ENCODE measurements at places on chromosomes 3 and 15.

DNA sequence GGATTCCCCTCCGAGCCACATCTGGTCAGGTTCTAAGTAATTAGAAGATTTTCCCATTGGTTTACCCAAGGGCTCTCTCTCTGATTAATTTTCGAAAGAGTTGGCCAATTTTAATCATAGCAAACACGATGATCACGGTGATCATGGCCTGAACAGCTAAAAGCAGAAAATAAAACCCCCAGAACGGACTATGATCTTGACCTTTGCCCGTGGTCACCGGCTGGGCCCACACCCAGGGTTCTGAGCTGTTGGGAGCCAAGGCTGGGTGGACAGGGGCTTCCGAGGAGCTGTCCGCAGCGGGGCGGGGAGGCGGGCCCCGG lies 2.6 kb downstream of the GP5 start:
- DNase-seq: no peak

DNA sequence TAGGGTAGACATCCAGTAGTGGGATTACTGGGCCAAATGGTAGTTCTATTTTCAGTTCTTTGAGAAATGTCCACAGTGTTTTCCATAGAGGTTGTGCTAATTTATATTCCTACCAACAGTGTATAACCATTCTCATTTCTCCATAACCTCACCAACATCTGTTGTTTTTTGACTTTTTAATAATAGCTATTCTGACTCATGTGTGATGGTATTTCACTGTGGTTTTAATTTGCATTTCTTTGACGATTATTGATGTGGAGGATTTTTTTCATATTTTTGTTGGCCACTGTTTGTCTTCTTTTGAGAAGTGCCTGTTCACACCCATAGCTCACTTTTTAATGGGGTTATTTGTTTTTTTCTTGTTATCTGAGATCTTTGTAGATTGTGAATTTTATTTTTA lies 125.2 kb downstream of the CFAP20DC start:
- DNase-seq: no peak

- DNase-seq: no peak
Measured at GRCh38 chr3:167031364-167032049, 348.6 kb downstream of the ZBBX start.

DNA sequence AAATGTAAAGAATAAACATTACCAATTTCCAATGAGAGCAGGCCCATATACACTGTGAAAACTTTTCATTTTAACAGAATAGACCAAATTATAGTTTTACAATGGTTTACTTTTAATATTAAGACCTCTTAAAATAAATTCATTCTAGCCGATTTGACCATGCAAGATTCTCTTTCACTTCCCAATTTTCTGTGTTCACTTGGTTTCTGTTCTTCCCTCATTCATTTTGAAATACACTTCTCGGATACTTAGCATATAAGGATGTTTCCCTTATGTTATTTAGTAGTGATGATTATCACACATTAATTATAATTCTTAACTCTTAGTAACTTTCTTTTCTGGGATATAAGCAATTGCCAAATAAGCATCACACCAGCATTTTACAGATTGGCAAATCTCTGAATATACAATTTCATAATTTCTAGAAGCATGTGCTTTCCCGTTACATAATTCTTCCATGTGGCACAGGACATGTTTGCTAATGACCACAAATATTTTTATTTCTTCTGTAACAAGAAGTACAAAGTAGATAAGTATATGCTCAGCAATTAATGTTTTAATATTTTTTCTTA lies 13.9 kb downstream of the OR5H15 start:
- no peak for DNase-seq

GRCh38 chr15:70410371-70410985 lies 312.8 kb upstream of the TLE3 start:
- no peak for DNase-seq

GRCh38 chr15:65885668-65886218 lies 16.5 kb downstream of the RAB11A start:
- no peak for DNase-seq

GRCh38 chr15:42149493-42150218 lies 6.8 kb downstream of the PLA2G4F start:
- DNase-seq: no peak

All from activated naive CD8-positive, alpha-beta T cell treated with anti-CD3 and anti-CD28 coated beads, Interleukin-2, amount 50 U/mL, for 16 hours (primary cell).